WERI-Rb-1 (cell line): ENCODE measurements at places on chromosomes 5 and 9.

DNA sequence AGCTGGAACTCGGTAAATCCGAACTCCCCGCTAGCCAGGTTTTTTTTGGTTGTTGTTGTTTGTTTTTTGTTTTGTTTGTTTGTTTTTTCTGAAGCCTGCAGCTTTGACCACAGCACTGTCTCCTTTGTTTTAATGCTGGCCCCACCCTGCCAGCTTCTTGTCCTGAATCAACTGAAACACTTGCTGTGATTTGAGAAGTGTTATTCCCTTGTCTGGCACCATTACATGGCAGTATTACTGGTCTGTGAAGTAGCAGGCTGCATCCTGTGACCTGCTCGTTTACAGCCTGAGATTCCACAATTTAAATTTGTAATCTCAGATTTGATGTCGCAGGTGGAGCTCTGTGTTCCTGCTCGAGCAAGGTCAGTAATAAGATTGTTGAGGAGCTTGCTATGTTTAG lies 1.4 kb upstream of the SLC36A2 start:
- DNase-seq = no peak

- no peak for DNase-seq
Measured at GRCh38 chr5:110707260-110707844, 19.1 kb downstream of the TMEM232 start.

DNA sequence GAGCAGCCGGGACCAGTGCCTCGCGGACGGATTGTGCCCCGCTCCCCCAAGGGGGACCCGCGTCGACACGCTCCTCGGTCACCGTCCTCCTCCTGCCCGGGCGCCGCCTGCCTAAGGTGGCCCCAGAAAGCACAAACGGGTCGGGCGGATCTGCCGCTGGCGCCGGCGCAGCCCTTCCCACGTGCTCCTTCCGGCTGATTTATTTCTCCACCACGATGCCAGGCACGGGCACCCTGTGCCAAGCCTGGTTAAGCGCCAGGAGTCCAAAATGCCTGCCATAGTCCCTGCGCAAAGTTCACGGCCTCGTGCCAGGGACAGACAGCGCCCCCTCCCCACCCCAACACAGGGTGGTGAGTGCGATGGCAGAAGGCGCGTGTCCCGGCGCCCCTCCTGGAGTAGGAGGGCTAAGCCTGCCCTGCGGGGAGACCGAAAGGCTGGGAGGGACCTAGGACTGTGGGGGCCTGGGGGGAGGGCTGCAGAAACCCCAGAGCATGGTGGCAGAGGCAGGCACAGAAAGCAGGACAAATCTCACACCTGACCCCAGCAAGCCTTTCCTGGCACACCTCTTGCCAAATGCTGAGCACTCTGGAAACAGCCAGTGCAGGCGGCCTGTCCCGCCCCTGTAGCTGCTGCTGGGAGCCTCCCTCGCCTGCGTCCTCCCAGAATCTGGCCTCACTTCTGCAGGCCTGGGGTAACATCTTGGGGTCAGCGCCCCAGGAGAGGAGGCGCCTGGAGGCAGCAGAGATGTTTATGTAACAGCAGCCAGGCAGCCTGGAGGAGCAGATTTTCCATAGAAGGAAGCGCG lies 1.1 kb upstream of the NOTCH1 start:
- no peak for DNase-seq

GRCh38 chr9:109742776-109743348 lies 37.1 kb upstream of the PALM2AKAP2 start:
- no peak for DNase-seq
